ENCODE measurements at places on chromosomes 13 and 19.

DNA sequence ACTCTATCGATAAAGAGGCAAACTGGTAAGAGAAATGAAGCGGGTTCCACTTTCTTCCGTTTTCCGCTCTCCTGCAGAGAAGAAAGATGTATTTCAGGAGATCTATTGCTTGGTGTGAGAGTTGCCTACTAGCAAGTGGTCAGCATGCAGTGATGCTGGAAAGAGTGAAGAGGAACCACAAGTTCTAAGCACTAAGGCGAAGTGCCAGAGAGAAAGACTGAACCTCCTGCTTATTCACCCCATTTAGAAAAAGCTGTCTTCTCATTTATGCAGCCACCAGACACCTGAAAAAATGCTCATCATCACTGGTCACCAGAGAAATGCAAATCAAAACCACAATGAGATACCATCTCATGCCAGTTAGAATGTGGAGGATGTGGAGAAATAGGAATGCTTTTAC lies 78.7 kb upstream of the GPC6 start:
- DNase-seq, result no peak

- DNase-seq, result no peak
Measured at GRCh38 chr13:66950666-66951065, 279.5 kb downstream of the PCDH9 start.

DNA sequence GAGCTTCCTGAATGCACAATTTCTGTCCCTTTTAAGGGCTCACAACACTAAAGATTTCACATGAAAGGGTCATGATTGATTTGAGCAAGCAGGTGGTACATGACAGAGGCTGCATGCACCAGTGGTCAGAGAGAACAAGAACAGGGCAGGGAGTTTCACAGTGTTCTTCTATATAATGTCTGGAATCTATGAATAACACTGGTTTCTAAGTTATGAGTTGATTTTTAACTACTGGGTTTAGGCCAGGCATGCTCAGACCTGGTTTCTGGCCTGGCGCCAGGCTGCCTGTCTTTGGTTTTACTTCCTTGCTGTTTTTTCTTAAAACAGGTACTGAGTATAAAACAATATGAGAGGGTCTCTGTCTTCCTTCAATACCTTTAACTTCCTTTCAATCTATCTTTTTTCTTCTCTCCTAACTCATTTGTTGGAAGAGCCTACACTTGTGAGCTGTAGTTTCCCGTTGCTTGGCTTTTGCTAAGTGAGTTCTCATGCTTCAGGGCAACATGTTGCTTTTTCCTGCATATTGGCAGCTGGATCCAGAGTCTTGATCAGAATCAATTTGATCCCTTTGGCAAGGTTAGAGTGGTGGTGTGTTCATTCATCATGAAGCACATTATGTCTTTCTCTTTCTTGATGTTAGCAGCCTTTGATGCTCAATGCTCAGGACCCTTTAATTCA lies 38.5 kb upstream of the FGF14 start:
- no peak for DNase-seq

DNA sequence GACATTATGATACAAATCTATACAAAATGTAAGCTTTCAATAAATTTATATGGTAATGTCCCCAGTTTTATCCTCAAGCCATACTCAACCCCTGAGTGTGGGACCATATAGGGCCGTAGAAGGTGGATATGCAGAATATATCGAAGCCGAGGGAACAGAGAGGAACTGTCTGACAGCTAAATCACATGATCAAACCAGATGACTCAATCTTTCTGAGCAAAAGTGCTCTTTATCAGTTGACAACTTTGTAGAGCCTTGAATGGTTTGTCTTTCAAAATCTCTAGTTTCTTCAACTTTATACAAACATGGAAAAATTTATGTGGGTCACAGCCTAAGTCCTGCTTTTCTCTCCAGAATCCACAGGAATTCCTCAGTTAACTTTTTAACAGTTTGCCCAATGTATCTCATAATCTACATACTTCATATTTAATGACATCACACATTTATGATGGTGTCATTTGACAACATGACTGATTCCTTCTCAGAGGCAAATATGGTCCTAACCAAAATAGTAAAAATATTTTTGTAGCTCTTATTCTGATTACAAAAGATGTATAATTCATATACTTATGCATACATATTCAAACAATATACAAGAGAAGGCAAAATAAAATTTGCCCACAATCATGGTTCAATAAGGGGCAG lies 673.0 kb upstream of the GPC6 start:
- no peak for DNase-seq

DNA sequence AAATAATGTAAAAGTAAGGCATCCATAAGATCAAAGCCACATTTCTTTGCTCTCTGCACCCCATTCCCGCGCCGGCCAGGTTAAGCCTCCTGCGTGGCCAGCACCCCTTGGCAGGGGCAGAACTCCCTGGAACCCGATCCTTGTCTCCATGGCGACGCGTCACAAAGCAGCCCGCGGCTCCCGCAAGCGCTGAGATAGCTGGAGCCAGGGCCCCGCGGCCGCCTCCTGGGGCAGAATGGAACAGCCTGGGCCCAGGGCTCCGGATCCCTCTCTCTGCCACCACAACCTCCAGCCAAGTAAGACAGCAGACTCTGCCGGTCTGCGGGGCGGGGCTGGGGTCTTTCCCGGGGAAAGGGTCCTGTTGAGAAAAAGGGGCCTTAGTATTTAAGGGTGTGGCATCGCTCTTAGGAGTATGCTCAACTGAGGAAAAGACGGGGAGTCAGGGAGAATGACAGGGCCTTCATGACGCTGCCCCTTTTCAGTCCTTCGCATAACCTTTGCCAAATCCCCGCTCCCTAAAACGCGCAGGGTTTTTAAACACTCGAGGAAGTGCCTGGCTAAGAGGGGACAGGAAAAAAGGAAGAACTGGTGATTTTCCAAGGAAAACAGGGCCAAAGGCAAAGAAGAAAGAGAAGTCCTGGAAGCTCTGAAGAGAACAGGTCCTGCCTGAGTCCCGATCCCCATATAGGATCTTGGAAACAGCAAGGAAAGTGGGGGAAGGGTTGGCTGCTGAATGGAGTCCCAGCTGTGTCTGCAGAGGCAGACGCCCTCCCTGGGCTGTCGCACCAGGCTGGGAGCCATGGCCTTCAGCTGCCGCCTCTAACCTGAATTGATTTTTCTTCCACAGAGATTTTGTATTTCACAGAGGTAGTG lies at the start of gene TEX26:
Gene TEX26, plus strand, starts transcription at position 176 of the 873 bp plus-strand sequence. Its CDS starts 60 bp downstream, at position 236.
- DNase-seq, result no peak

DNA sequence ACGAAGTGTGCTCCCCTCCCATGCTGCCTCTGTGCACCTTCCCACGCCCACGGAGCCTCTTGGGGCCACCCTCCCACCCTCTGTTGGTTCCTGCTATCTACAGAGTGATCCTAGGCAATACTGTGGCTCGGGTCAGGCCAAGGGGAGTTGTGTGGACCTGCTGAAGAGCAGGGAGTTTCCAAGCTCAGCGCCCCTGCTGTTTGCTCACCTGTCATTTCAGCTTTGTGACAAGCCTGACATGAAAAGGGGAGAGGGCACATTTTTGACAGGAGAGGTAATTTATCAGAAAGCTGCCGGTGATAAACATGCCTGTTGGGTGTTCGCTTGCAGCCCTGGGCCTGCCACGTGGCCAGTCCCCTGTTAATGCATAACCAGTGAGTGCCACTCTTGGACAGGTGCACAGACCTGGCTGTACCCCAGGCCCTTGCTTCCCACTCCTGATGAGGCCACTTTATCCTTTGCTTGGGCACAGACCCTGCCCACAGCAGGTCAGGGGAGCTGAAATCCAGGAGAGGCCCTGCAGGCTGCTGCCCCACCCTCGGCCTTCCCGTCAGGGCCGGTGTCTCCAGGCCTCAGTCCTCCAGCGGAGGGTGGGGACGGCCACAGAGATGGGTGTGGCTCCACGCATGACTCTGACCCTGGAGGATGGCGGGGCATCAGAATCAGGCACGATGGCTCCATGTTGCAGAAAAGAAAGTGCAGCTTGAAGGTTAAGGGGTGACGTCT lies 201.5 kb upstream of the GPR12 start:
- peak; percentile 11 for DNase-seq

DNA sequence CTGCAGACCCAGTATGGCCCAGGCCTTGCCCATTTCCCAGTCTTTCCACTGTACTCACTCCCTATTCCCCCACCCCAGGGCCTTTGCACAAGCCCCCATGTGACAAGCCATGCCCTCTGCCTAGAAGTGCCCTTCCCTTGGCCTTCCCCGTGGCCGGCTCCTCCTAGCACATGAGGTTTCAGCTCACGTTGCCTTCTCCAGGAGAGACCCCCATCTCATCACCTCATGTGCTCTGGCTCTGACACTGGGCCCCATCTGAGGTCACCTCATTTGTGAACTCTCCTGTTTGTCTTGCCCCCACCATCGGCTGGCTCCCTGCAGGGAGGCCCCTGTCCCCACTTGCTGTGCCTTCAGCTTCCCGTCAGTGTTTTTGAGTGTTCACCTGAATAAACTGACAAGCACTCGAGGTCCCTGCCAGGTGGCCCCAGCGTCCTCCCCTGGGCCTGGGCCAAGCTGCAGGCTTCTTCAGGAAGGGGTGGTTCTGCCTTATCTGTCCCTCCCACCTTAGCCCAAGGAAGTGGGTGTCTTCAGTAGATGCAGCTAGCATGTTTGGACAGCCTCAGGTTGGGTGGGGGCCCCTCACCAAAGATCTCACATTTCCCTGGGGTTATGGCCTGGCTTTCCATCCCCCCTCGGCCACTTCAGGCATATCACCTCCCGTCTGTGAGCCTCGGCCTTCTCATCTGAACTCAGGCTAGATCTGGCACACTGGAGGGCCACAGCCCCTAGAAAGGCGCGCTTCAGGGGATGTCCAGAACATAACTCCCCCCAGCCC lies 3.8 kb upstream of the SLC25A42 start:
- DNase-seq, result no peak

- peak; percentile 84 for DNase-seq
Measured at GRCh38 chr19:13396250-13397080, 109.8 kb downstream of the CACNA1A start.

- DNase-seq, result no peak
Measured at GRCh38 chr13:20219577-20219976, 12.5 kb downstream of the GJB6 start.

DNA sequence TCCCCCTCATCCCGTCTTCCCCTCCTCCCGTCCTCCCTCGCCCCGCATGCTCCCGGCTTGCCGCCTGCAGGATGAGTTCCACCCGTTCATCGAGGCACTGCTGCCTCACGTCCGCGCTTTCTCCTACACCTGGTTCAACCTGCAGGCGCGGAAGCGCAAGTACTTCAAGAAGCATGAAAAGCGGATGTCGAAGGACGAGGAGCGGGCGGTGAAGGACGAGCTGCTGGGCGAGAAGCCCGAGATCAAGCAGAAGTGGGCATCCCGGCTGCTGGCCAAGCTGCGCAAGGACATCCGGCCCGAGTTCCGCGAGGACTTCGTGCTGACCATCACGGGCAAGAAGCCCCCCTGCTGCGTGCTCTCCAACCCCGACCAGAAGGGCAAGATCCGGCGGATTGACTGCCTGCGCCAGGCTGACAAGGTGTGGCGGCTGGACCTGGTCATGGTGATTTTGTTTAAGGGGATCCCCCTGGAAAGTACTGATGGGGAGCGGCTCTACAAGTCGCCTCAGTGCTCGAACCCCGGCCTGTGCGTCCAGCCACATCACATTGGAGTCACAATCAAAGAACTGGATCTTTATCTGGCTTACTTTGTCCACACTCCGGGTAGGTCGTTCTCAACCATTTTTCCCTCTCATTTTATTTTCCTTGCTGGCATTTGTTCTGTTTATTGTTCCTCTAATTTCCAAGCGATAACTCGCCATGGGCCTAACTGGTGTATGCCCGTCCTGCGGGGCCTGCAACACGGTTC lies 29.8 kb downstream of the NFIX start:
- peak; percentile 19 for DNase-seq

DNA sequence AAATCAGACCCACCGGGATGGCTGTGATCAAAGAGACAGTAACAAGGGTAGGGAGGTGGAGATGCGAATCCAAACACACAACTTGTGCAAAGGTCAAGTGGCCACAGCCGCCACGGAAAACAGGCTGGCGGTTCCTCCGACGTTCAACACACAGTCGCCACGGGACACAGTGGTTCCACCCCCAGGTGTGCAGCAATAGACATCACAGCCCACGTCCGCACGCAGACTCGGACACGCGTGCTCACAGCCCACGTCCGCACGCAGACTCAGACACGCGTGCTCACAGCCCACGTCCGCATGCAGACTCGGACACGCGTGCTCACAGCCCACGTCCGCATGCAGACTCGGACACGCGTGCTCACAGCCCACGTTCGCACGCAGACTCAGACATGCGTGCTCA lies 70.1 kb downstream of the RASA3 start:
- no peak for DNase-seq

DNA sequence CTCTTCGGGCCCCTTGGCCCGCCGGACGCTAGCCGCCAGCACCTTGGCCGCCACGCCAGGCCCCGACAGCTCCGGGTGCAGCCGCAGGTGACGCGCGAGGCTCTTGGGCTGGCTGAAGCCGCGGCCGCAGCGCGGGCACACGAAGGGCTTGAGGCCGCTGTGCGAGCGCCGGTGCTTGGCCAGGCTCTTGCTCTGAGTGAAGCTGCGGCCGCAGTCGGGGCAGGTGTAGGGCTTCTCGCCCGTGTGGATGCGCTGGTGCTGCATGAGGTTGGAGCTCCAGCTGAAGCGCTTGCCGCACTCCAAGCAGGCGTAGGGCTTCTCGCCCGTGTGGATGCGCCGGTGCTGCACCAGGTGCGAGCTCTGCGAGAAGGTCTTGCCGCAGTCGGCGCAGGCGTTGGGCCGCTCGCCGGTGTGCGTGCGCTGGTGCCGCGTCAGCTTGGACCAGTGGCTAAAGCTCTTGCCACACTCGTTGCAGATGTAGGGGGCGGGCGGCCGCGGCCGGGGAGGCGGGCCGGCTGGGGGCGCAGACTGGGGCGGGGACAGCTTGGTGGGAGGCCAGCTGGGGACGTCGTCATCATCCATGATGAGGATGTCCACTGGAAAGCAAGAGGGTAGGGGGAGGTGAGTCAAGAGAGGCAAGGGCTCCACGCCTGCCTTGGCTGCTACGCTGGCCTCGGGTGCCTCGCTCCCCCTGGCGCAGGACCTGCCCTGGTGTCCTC lies 32.4 kb downstream of the ZNF787 start:
- no peak for DNase-seq

- peak; percentile 38 for DNase-seq
Measured at GRCh38 chr19:51219307-51219706, 5.6 kb upstream of the CD33 start.

DNA sequence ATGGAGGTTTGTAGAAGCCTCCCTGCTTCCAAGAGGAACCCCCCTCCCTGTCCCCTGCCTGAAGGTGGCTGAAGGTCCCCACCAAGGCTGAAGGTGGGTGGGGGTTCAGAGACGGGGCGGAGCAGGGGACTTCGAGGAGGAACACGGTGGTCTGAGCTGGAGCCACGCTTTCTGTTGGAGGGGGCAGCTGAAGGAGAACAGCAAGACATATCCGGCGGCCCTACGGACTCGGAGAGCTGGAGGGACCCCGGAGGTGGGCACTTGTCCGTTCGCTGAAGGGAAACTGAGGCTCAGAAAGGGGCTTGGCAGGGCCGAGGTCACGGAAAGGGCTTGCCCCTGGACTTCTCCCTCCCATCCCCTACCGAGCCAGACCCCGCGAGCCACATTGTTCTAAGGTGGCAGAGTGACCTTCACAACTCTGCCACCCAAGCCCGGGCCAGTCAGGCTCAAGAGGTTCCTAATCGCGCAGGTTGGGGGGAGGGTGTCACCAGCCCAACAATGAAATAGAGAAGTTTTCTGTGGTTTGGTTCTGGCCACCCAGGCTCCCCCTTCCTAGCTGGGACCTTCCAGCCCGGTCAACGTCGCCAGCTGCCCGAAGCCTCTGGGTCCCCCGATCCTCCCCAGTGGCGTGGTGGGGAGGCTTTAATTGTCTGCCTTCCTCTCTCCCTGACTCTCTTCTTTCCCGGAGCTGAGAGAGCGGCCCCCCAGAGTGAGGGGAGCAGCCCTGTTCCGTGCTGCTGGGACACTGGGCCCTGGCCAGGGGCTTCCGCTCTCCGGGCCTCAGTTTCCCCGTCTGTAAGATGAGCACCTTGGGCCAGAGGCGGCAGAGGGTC lies 15.5 kb upstream of the KCNN1 start:
- peak; percentile 52 for DNase-seq
